ENCODE measurements at places on chromosomes 3 and 15.

GRCh38 chr3:15800780-15801179 lies 3.0 kb upstream of the ANKRD28 start:
- DNase-seq, result no peak

DNA sequence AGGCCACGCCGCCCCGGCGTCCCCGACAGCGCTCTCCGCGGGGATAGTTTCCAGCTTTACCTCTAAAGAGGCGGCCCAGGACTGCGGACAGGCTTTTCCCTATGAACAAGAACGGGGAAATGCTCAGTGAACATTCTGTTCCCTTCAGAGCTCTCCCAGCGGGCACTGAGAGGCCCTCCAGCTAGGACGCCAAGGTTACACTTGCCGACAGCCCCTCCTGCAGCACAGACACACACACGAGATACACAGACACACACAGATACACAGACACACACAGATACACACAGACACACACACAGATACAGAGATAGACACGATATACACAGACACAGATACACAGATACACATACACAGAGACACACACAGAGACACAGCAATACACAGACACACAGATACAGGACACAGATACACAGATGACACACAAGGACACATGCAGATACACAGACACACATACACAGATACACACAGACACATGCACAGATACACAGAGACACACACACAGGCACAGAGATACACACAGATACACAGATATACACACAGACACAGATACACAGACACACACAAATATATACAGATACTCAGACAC lies 533 bp upstream of the OCA2 start:
- no peak for DNase-seq

- DNase-seq, result no peak
These were observed 60.0 kb downstream of the DNASE1L3 start for GRCh38 chr3:58150810-58151199.

GRCh38 chr3:183354325-183354831 lies 74.0 kb downstream of the MCF2L2 start:
- no peak for DNase-seq

DNA sequence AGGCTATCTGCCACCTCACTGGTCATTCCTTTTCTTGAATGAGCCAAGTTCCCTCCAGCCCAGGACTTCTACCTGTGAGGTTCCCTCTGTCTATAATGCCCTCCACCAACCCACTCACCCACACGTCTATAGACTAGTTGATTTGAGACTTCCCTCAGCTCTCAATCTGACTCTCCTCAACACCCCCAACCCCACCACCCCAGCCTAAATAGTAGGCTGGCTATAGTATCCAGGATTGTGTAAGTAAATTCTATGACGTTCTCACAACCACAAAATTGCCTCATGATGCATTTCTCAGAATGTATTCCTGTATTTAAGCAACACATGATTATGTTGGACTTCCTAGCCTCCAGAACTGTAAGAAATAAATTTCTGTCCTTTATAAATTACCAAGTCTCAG lies 2.2 kb downstream of the PLSCR1 start:
- DNase-seq, result no peak

DNA sequence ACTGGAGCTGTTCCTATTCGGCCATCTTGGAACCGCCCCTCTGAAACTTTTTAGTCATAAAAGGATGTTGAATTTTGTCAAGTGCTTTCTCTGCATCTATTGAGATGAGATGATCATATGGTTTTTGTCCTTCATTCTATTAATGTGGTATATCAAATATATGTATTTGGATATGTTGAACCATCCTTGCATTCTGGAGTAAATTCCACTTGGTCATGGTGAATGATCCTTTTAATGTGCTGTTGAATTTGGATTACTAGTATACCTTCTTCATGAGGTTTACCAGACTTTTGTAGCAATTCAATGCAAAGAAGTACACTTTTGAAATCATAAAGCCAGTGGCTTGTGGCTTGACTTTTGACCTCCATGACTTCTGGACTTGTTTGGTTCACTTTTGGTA lies 33.4 kb upstream of the XRN1 start:
- DNase-seq, result no peak

DNA sequence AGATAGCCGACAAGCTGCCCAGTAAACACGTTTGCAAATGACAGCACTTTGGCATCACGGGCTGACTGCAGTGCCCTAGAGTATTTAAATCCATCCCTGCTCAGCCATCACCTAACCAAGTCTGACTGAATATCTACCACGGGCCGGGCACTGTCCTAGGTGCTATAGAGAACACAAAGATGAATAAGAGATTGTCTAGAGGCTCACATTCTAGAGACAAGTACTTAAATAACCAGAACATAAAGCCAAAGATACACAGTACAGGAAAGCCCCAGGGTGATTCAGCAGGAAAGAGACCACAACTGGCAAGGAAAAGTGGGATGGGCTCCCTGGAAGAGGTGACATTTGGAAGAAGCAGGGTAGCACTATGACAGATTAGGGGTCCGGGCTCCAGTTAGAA lies 103.5 kb downstream of the MYLK start:
- no peak for DNase-seq

- no peak for DNase-seq
These were observed 43.8 kb downstream of the WWTR1 start for GRCh38 chr3:149613988-149614387.

GRCh38 chr3:43540624-43541023 lies 81.2 kb downstream of the ANO10 start:
- no peak for DNase-seq

- no peak for DNase-seq
These were observed 79.5 kb upstream of the FGF7 start for GRCh38 chr15:49343546-49343945.

- DNase-seq, result no peak
These were observed 4.9 kb downstream of the ADIPOQ start for GRCh38 chr3:186847437-186847836.

GRCh38 chr15:68301301-68301700 lies 23.8 kb downstream of the FEM1B start:
- DNase-seq, result no peak

GRCh38 chr3:196073255-196073753 lies 8.6 kb downstream of the TFRC start:
- DNase-seq, result peak; percentile 18

GRCh38 chr3:20375302-20375701 lies 189.3 kb upstream of the SGO1 start:
- no peak for DNase-seq

DNA sequence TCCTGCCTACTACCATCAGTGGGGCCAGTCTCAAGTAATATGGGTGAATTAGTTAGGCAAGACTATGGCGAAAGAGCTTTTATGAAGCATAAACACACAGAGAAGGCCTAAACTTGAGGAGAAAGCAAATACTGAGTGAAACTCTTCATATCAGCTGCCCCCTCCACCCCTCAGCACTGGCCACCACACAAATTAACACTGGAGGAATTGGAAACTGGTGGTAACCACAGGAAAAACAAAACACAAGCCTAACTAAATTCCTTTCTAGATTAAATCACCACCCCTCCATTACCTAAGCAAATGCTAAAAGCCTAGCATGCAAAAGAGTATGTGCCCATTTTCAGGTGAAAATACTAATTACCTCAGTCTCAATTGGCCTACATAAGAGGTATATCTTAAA lies 774.7 kb upstream of the NECTIN3 start:
- DNase-seq, result no peak

DNA sequence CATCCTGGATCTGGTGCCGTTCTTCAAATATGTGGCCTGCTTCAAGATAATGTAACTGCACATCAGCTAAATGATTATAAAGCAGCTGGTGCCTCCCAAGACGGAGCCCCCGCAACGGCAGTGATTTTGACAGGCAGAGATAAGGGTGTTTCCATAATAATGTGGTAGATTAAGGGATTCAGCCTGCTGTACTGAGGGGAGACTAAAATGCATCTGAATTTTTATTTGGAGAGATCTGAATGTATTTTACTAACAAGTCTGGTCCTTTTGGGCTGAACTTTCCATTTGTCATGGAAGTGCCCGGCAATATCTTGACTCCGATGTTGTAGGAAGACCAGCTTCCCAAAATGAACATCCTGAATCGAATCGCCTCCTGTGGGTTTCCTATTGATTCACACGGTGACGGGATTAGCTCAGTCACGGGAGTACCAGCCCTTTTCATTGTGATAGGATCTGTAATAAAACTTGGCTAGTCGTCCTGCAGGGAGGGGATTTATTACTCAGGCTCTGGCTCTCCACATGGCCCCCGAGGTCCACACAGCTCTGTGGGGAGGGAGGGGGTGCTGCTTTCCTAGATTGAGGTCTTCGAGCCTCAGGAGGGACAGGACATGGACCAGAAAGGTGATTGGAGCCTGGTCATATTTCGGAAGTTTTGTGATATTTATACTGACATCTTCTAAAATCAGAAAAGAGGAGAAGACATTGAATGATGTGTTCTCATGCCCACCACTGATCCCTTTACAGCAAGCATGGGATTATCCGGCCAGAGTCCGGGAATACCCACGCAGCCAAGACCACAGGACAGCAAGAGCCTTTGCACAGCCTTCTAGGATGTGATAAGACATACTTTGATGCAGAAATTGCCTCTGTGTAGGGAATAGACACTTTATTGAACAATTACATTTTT lies 2.5 kb upstream of the PCSK6 start:
- no peak for DNase-seq

DNA sequence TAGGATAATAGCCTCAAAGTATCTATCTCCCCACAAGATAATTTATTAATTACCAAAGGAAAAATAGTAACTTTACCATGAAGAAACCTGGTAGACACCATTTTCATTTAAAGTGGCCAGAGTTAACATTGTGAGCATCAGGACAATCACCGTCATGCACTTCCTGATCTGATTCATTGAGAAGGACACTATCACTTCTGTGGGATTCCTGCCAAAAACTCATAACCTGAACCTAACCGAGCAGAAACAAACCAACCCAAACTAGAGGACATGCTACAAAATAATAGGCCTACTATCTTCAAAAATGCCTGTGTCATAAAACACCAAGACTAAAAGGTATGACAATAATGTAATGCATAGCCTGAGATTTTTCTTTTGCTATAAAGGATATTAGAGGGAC lies 39.0 kb downstream of the FSIP1 start:
- DNase-seq, result no peak

DNA sequence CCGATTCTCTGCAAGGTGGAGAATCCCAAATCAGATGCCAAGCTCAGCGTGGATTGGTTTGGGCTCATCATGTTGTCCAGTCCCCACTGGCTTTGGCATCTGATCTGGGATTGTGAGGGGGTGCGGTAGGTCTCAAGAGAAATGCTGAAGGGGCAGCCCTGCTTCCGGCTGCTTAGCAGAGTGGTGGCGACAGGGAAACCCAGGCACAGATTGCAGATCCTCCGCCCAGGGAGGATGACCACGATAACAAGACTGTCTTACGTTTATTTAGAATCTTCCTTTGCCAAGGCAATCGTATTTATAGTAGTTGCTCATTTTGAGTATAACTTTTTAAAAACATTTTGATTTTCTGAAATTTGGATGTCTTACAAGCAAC lies 61.1 kb downstream of the SLC12A8 start:
- DNase-seq, result no peak

DNA sequence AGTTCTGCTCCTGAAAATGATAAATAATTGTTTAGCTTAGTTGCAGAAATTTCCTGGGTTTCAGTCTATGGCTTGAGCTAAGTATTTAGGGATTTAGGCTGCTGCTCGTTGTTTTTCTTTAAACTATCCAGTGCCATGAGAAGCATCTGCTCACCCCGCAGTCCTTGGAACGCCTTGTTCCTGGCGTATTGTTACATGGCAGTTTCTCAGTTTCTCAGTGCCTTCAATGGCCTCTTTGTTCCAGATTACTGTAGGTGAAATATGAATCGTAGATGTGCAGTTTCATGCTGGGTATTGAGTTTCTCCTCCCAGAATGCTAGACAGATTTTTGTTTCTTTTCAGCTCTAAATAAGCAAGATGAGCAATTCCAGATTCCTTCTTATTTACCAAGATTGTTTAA lies 269.5 kb upstream of the GBE1 start:
- no peak for DNase-seq

GRCh38 chr15:65339416-65339815 lies 34.9 kb downstream of the RNU5B-1 start:
- no peak for DNase-seq

DNA sequence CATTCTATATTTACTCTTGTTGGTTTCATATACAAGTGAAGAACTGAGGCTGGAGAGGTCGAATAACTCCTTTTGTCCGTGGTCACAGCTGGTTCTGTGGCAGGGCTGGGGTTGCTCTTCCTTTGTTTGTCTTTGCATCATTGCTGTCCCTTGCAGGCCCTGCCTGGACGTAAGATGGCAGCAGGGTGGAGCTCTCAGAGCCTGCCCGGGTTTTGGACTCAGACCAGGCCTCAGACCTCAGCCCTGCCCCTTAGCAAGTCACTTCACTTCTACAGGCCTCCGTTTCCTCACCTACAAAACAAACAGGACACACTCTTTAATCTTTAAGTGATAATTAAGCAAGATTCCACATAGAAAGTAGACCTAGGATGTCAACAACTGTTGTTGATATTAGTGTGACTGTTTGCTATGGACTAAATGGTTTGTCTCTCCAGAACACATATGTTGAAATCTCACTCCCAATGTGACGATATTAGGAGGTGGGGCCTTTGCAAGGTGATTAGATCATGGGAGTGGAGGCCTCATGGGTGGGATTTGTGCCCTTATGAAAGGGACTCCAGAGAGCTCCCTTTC lies 65.6 kb upstream of the PLXNA1 start:
- DNase-seq, result no peak

- DNase-seq, result no peak
These were observed 1035.1 kb upstream of the NR2F2 start for GRCh38 chr15:95295363-95295762.

GRCh38 chr15:54212635-54213034 lies 234.4 kb downstream of the UNC13C start:
- no peak for DNase-seq

GRCh38 chr3:30720586-30721313 lies 114.3 kb downstream of the TGFBR2 start:
- DNase-seq, result no peak

GRCh38 chr15:25655207-25655948 lies 207.7 kb downstream of the ATP10A start:
- DNase-seq, result no peak

- DNase-seq, result no peak
These were observed 211.2 kb upstream of the STRIT1 start for GRCh38 chr3:155504682-155505081.

DNA sequence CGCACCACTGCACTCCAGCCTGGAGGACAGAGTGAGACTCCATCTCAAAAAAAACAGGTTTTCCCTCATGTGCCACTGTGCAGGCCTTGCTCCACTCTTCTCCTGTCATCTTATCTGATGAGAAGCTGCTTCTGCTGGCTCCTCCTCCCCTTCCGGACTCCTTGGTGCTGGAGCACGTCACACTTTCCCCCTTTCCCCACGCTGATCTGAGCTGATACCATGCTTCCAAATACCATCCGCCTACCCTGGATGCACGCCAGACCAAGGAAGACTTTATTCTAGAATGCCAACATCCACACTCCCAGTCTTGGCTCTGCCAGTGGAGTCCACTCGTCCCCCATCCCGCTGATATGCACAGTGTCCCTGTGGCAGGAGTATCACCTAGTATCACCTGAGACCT lies 31.3 kb downstream of the HOMER2 start:
- DNase-seq, result no peak

GRCh38 chr3:44903314-44903713 lies 28.9 kb downstream of the TGM4 start:
- DNase-seq, result no peak
